Hematopoietic multipotent progenitor cell treated with erythropoietin and hydrocortisone succinate and interleukin-3 and kit ligand, for 15 days (in vitro differentiated cells): ENCODE measurements at places on chromosomes 6 and 20.
A peak's percentile ranks its signal among the peaks of the same experiment; 100 is the strongest.

DNA sequence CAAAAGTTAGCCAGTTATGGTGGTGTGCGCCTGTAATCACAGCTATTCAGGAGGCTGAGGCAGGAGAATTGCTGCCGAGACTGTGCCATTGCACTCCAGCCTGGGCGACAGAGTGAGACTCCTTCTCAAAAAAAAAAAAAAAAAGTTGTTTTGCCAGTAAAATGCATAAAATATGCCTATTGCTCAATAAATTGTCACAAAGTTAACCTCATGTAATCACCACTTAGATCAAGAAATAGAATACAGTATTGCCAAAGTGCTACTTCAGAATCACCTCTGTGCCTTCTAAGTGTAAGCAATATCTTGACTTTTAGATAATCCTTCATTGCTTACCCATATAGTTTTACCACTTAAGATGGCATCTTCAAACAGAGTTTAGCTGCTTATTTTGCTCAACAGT, 80.7 kb downstream of the TRMT11 start:
- no peak for DNase-seq

DNA sequence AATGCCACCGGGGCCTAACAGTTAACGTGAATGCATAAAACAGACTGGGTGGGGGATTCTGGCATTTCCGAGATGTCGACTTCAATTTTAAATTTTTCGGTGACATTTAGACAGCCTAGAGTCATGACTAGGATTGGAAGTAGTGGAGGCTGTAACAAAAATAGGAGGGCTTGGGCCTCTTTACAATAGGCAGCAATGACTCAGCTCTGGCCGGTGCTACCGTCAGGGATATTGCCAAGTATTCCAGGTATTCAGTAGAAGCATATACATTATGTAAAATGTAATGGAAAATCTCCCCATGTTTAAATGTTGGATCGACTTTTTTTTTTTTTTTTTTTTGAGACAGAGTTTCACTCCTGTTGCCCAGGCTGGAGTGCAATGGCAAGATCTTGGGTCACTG, 136.2 kb upstream of the STMND1 start:
- DNase-seq = no peak

- no peak for DNase-seq
Observed at GRCh38 chr6:2731281-2731909, 19.3 kb downstream of the MYLK4 start.

DNA sequence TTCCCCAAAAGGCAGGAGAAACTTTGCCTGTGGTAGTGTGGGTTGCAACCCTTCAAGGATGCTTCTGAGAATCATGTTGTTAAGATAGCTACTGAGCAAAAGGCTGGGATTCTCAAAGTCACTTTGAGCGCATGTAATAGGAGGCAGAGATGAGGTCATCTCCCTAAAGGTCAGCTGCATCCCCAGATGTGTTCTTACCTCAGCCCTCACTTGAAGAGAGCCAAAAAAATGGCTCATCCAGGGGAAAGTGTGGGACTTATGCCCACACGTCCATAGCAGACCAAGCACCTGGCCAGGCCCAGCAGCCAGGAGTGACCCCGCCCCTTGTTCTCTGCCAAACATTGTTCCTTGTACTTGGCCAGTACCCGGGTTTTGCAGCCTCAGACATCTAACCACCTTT, 187.0 kb upstream of the BMP2 start:
- DNase-seq = no peak

DNA sequence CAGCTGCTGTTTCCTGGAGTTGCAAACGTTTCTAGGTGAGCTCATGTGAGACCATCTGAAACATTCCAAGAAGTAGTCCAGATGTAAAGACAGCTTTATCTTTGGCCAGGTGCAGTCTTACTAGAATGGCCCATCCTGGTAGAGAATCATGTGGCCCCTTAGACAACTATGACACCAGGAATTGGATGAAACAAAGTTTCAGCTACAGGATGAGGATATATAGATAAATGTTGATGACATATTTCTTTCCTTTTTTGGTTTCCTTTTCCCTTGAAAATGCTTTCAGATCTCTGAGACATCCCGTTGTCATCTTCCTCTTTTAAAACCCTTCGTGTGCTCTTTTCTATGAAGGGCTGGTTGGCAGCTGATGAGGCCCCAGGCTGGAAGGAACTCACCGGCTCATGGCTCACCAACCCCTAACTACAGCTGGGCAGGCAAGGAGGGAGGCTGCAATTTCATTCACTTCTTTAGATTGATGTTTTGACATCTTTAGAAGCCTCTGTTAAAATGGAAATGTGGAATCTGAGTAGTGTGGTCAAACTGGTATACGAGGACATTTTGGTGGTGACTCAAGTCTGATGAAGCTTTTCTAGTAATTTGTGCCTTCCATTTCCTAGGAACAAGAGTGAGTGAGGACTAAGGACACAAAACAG, 167.9 kb upstream of the TNFAIP3 start:
- DNase-seq = no peak

- DNase-seq = no peak
Observed at GRCh38 chr20:16257021-16257420, 316.2 kb downstream of the KIF16B start.

DNA sequence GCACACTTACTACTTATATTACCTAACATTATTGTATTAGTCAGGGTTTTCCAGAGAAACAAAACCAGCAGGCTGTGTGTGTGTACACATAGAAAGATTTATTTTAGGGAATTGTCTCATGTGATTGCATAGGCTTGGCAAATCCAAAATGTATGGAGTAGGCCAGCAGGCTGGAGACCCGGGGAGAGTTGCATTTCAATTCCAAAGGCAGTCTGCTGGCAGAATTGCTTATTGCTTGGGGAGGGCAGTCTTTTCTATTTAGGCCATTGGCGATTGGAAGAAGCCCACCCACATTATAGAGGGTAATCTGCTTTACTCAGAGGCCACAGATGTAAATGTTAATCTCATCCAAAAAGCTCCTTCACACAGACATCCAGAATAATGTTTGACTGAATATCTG, 157.0 kb downstream of the ADGRG6 start:
- DNase-seq = no peak

GRCh38 chr6:51241376-51241775, 422.7 kb downstream of the TFAP2B start:
- no peak for DNase-seq

GRCh38 chr6:137412562-137412961, 81.6 kb downstream of the OLIG3 start:
- no peak for DNase-seq

GRCh38 chr20:47061549-47061948, 166.9 kb downstream of the EYA2 start:
- DNase-seq = no peak

GRCh38 chr20:33229843-33230242, 6.0 kb upstream of the BPIFA1 start:
- no peak for DNase-seq

GRCh38 chr20:46303176-46303956, 4.9 kb downstream of the CDH22 start:
- DNase-seq = no peak

DNA sequence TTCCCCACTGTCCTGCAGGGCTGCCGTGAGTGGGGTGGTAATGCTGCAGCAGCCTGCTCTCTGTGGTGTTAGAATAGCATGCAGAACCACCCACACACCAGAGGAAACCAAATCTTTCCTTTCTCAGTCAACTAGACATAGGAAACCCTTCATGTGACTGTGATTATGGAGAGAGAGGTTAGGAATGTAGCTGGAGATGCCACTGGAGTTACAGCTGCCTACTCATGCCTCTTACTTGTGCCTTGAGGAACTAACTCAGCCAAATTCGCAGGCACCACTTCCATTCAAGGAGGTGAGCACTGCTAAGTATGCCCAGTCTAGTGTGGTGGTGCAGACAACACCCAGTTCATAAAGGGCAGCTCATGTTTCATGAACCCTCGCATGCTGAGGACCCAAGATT, 27.4 kb downstream of the MUC22 start:
- DNase-seq = no peak

DNA sequence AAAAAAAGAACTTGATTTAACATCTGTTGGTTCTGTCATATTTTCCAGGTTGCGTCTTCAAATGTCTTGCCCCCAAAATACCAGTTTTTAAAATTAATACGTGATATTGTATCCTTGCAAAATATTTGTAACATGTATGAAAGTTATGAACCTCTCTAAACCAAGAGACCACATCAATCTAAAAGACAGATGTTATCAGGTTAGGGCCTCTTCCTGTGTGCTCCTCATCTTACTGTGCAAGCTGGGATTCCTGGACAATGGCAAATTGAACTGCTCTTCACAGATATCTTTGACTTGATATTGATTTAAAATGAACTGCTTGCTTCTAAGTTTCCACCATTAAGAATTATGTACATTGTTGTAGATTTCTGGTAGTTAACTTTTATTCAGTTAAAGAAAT, 9.6 kb downstream of the TMEM239 start:
- no peak for DNase-seq

GRCh38 chr6:85923013-85923430, 280.3 kb upstream of the SYNCRIP start:
- DNase-seq = no peak

DNA sequence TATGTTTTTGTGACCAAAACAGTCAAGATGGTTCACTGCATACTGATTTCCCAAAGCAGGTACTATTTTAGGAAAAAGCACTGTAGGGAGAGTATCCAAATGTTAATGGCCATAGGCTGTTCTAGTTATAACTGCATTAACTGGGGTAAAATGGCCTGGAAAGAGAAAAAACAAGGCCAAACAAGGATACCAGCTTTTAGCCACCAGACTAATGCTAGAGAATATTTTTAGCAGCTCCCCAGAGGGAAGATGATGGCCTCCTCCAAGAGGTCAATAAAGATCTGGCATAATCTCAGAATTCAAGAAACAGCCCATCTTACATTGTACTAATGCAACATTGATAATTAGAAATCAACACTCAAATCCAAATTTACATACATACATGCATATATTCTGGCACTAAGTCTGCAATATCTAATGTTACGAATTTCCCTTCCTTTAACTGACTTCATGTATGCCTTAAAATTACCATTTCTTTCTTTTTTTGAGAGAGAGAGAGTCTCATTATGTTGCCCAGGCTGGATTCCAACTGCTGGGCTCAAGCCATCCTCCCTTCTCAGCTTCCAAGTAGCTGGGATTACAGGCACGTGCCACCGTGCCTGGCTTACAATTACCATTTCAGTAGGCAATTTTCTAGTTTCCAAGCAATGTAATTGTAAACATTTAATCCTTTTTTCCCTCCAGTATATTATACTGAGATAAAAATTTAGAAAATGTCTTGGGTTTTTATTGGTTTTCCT, 9.3 kb downstream of the COX7A2 start:
- no peak for DNase-seq

DNA sequence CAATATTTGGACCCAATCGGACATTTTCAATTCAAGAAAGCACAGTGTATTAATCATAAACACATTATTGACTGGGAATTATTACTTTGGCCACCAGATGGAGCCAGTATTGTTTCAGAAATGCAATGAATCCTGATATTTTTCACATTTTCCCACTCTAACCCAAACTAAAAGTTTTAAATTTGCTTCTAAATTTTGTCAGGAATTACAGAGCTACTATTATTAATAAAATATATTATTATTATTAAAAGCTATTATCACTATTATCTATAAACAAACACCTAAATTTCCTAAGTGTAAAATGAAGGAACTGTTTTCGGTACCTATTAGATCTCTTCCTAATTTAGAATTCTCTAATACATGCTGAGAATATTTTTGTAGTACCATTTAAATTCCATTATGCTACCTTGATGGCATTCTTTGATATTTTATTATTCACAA, 245.3 kb downstream of the OGFRL1 start:
- peak; percentile 2 for DNase-seq

DNA sequence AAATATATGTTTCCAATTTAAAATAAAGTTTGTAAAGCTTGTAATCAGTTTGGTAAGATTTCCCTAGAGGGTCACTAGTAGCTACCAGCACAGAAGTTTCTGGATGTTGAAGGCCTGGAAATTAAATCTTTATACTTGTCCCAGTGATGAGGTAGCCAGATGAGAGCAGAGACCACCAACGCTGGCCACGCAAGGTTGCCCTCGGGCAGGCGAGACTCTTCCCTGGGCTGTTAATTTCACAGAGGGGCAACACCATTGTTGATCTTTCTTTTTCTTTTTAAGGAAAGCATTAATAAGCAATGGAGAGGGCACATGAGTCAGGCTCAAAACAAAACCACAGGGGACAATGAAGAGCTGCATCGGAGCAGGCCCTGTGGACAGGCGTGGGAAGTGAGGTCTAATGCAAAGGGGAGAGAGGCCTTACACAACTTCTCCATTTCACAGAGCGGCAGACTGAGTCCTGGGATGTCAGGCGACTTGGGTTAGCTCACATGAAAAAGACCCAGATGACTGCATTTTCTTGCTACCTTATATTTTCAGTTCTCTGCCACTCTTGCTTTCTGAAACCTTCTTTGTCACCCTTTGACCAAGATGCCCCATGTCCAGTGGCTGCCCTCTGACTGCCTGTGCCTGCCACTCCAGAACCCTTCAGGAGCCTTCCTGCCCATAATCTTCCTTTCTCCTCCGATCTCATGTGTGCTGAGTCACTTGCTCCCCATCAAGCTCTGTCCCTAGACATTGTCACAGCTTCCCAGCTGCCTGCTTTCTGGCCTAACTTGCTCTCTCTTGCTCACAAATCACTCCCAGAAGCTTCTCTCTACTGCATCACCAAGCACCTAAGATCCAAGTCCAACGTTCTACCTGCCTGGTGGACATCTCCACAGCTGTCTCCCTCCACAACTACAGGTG, 107.7 kb upstream of the CDYL start:
- DNase-seq = no peak

- no peak for DNase-seq
Observed at GRCh38 chr6:27514906-27515495, 42.1 kb upstream of the ZNF184 start.

DNA sequence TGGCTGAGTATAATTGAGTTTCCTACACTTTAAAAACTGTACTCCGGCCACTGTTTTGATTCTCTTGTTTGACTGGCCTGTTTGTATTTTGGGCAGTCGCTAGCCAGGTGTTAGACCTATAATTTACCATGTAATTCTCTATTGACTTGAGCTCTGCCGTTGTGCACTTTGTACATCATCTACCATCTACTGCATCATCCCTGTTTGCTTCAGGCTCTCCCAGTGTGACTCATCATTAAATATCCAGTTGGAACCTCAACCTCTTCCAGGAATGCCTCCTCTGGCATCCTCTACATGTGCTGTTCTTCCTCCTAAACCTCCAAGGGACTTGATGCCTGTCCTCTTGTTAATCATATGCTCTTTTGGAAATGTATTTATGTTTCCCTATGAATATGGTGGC, 72.3 kb downstream of the FARS2 start:
- no peak for DNase-seq

GRCh38 chr6:73418081-73418741, 23.6 kb downstream of the DDX43 start:
- DNase-seq = no peak
